ENCODE measurements at places on chromosomes 1 and 21.

- no peak for DNase-seq
Measured at GRCh38 chr1:228018961-228019721, 12.3 kb downstream of the WNT3A start.

GRCh38 chr1:103496014-103496635 is 29.4 kb upstream of the RNPC3 start:
- no peak for DNase-seq

DNA sequence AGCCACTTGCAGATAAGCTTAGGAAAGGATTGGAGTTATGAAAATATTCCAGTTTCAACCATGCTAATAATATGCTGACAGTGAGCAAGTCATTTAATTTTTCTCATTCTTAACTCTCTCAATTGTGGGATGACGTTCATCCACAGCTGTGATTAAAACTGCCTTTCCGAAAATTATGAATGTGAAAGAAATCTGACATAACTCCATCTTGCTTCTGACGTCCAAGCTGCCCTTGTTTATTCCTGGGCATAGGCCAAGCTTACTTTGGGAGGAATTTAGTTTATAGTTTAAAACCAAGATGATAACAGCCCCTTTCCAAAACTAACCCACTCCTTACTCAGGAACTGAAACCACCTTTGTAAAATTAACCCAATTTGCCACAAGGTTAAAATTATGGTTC is 11.0 kb upstream of the RGS18 start:
- DNase-seq = no peak

DNA sequence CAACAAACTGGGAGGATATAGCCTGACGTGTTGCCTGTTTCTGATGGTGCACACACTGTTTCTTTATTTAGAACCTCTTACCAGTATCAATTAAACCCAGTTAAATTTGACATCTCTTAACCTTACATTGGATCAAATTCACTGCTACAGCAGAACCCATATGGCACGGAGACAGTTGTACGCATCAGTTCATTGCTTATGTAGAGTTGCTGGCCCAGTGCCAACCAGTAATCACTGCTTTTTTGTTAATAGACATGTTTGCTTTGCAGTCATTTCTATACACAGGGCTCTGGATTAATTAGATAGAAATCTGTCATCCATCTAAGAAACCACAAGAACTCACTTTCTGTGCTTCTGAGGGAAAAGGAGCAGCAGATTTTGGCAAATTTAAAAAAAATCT is 154.0 kb downstream of the RWDD3 start:
- no peak for DNase-seq

GRCh38 chr21:40067751-40068150 is 200.5 kb downstream of the PCP4 start:
- DNase-seq = no peak

DNA sequence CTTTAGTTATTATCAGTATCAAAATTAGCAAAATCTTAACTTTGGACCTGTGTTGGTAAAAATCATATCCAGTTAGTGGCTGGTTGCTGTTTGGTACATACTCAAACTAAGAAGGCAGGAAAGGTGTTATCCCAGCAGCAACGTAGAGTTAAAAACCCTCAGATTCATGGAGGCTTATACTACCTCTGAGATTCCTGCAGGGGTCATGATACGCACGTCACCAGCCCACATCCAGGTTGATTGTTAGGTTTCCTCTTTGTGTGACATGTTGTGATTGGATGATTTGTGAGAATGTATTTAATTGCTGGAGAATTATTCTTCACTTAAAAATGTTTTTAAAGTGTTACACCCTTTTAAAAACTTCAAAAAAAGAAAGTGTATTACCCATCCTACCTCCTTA is 423.3 kb upstream of the ADGRL2 start:
- no peak for DNase-seq

DNA sequence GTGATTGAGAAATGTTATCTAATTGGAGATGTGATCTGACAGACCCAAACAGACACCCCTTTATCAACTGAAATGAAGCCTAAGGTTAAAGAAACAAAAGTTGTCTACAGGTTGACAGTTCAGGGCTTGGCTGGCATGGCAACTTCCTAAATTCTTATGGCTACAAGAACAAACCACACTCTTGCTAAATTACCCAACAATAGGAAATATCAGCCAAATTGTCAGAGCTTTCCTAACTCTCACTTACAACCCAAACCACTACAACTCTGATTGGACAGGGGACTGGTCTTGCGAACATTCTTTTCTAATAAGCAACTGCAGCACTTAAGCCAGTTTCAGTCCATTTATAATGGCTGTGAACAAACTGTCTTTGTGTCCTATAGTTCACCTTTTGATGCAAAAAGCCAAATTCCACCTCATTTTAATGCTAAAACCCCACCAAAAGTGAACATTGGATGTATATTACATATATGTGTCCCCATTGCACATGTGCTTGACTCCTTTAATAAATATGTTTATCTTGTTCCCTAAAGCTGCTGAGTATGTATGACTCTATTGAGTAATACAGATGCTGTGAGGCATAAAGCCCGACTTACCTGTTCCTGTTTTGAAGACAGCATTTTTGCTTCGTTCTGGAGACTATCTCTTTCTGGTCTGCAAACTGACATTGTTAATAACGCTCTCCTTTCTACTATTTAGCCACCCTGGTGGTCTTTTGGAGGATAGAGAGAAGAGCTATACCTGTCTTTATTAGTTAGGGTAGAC is 101.3 kb upstream of the HMCN1 start:
- no peak for DNase-seq

DNA sequence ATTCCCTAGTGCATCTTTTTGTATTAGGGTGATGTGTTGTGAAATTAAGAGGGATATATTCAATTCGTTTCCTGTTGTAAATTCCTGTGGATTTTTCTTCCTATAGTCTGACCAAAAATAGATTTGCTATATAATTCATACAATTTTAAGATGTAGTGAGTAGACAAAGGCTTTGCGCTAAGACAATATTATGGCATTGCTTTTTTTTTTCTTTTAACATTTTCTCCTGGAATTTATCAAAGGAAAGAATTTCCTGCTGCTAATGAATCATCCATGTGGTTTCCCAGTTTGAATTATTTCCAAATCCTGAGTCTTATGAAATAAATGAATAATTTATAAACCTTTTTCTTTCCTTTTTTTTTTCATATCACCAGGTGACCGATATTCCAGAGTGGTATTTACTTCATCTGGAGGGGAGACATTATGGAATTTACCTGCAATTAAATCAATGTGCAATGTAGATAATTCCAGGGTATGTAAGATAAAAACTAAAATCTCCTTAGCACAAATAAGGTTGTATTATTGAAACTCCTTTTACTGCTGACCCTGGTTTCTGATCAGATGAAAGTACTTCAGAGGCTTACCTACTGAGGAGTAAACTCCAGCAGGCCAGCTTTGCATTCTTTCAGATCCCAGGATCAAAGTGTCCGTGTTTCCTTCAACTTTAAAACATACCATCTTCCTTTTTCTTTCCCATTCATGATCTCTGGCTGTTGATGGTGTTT is 148.4 kb downstream of the TLR5 start:
- DNase-seq = no peak

GRCh38 chr1:28118640-28119307 is 30.4 kb upstream of the EYA3 start:
- no peak for DNase-seq

- no peak for DNase-seq
Measured at GRCh38 chr1:225724251-225724650, 53.4 kb upstream of the SRP9 start.

DNA sequence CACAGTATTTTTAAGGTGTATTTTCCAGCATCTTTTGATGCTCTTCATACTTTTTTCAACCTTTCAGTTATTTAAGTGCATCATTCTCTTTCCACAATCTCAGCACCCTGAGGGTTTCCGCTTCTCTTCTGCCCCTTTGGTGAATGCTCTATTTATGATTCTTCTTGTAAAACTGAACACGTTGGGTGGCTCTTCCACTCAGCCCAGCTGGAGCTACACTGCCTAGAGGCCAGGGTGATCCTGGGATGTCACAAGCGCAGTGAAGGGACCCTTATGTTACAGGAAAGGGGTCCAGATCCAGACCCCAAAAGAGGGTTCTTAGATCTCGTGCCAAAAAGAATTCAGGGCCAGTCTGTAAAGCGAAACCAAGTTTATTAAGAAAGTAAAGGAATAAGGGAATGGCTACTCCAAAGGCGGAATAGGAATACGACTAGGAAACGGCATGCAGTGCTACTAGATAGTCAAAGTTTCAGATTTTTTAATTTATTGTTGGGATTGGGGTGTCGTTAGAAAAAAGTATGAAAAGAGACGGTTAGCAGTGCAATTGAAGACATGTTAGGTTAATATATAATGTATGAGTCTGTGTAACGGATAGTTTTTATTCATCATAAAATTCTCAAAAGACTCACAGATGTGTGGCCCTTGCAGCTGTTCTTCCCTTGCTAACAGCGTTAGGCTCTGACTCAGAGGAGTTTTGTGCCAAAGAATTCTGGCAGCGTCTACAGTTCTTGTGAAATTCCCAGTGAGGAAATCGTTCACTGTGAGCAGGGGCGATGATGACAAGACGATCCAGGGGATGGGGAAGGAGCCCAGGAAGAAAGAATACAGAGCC is 14.4 kb upstream of the ERVH48-1 start:
- no peak for DNase-seq

- no peak for DNase-seq
Measured at GRCh38 chr1:27301052-27301422, 20.9 kb upstream of the TMEM222 start.

DNA sequence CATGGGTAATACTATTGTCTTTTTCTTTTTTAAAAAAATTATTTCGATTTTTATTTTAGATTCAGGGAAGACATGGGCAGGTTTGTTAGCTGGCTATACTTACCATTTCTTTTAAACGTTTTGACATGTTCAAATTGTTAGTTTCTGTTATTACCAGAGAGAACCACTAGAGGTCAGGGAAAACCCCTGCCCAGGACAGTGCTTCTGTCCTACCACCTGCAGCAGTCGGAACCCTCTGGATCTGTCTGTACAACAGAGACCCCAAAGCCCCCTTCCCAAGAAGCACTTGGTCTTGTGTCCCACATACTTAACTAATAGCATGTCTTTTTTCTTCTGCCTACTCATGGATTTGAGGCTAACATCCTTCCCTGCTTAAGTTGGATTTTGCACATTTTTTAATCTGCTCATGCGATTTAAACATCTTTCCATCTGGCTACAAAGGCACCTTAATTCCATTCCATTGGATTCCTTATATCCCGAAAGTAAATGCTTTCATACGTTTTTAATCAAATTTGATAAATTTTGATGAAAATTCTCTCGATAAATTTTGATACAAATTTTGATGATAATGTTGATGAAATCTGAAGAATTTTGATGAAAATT is 10.0 kb upstream of the C1orf115 start:
- DNase-seq = no peak

DNA sequence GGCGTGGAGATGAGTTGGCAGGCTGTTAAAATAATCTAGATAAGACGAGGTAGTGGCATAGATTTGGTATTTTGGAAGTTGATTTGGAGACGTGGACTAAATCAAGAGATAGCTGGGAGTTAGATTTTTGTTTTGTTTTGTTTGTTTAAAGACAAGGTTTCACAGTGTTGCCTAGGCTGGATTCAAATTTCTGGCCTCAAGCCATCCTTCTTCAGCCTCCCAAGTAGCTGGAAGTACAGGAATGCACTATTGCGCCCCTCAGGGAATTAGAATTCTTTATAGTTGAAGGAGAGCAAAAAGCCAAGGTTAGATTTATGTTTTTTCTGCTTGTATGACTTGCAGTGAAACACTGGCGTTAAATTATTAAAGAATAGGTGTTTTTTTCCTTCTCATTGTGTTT is 22.3 kb upstream of the SNRPE start:
- DNase-seq = no peak

GRCh38 chr1:224226849-224227502 is 43.9 kb downstream of the DEGS1 start:
- DNase-seq = no peak

DNA sequence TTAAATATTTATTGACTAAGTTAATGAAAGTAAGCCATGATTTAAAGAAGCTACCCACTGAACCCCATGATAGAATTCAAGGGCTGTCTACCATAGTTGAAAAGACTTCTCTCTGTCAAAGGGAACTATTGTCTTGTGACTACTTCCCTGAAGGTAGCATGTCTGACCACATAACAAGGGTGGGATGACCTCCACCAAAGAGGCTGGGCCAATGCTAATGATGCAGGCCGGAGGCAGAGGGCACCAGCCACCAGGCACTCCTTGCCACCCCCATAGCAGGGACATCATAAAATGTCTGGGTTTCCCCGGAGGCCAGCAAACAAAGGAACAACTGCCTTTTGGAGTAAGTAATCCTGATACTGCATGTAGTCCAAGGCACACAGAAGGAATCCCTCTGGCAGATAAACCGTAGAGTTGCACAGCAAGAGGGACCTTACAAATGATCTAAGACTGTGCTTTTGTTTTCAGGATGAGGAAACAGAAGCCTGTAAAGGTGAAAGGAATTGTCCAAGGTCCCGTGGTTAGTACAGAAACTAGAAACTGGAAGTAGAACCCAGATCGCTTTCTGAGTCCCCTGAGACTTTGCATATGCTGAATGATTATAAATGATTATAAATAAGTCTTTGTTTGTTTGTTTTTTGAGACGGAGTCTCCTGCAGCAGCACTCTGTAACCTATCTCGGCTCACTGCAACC is 33.5 kb upstream of the ITPKB start:
- DNase-seq = no peak

GRCh38 chr1:36322041-36322785 is 1.2 kb downstream of the EVA1B start:
- DNase-seq = no peak

DNA sequence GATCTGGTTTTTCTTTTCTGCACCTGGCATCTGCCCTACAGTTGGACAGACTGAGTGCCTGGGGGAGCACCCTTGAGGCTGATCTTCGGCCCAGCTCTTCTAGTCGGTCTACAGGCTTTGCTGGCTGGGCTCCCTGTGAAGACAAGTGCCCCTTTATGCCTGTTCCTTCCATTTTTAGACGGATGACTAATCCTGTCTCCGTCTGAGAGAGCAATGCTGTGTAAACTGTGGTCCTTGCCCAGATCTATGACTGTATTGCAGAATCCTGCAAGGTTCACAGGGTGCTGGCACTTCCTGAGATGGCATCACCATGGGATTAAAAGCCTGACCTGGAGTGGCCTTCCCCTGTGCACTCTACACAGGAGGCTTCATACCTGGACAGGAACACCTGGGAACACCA is 47.6 kb upstream of the SAMD13 start:
- no peak for DNase-seq

DNA sequence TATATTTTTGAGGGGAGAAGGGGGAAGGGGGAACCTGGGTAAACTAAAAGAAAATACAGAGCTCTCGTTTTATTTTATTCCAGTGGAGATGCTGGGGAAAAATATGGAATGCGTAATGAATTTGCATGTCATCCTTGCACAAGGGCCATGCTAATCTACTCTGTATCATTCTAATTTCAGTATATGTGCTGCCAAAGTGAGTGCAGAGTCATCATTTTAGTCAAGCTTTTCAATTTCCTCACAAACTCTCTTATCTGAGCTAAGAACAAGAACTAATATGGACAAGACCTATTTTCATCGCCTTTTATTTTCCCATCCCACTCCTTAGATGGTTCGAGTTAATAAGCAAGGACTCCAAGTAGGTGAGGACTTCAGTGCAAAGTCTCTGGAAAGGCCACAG is 13.2 kb downstream of the ADORA3 start:
- DNase-seq = no peak

GRCh38 chr1:193927550-193927949 is 741.1 kb upstream of the B3GALT2 start:
- DNase-seq = no peak

Measured in activated T-helper 1 cell treated with anti-CD3 and anti-CD28 coated beads, Interleukin-2, amount 50 U/mL, for 16 hours (primary cell).